Foreskin fibroblast (primary cell): ENCODE measurements at places on chromosomes 2 and 18.

DNA sequence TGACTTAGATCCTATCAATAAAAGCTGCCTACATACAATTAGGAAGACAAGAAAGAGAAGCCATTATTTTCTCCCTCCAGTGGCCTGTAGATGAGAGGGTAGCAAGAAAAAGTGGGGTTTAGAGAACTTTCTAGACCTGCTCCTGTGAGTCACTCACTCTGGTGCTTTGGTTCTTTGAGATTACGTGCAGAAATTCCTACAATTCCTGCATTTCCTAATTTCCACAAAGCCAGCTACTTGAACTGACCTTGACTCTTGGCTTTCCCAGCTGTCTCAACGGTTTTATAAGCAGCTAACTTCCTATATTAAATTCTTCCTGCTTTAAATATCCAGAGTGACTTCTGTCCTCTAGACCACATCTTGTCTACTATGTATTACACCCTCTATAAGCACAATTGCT, 899.5 kb upstream of the KLHL29 start:
- DNase-seq: no peak

- DNase-seq: no peak
These were observed 125.8 kb downstream of the NUP35 start for GRCh38 chr2:183250061-183250460.

GRCh38 chr2:230861552-230862255, 3.0 kb upstream of the ITM2C start:
- no peak for DNase-seq

- DNase-seq: peak; percentile 37
These were observed 26.9 kb downstream of the C18orf63 start for GRCh38 chr18:74342416-74343043.

DNA sequence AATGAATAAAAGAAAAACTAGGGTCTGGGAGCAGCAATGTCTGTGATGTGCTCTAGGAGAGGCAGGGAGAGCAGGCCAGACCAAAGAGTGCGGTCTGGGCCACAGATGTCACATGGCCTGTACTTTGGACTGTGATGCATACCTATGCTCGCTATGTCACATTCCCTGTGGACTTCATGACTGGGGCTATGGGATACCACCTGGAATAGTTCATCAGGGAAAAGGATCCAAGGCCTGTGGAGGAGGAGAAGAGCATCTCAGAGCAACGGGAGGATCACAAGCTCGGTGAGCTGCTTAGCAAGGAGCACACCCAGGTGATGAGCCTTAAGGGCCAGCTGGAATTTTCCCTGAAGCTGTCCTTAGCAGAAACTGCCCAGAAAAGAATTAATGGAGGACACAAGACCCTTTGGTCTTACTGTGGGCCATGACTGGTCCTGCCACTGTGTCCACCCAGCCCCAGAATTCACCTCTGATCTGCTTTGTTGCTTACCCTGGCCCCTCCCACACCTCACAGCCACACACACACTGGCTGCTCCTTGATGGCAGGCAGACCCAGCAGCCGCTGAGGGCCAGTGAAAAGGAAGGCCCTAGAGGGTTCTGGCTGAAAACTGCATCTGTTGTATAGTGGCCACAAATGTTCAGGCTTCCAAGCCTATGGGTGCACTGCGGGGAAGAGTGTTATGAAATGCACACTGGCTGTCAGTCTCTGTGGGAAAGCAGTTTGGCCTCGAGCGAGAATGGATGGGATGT, 25.3 kb upstream of the GCC2 start:
- DNase-seq: no peak

- no peak for DNase-seq
These were observed 19.0 kb upstream of the FEZ2 start for GRCh38 chr2:36616947-36617346.

DNA sequence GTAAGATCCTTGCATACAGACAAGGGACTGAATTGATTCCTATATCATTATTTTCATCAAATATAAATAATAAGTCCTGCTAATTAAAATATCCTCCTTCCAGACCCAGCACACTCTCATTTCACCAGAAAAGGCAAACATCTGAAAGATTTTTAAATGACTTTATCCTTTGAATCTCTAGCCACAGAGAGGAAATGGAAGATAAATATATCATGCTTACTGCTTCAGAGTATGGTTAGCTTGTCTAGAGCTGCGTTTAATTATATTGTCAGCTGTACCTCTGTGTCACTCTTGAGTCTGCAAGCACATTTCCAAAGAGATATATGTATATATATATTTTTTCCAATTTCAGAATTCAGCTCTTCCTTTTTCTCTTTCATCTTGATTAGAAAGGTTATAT, 232.7 kb downstream of the TRIB2 start:
- no peak for DNase-seq

- no peak for DNase-seq
These were observed 115.0 kb downstream of the CERS6 start for GRCh38 chr2:168571061-168571460.

GRCh38 chr18:22935431-22935830, 2.3 kb downstream of the RBBP8 start:
- no peak for DNase-seq

GRCh38 chr18:47593744-47594472, 336.6 kb downstream of the SMAD2 start:
- DNase-seq: no peak

GRCh38 chr2:159091976-159092375, 123.5 kb downstream of the TANC1 start:
- no peak for DNase-seq

- DNase-seq: no peak
These were observed 27.4 kb downstream of the MARCHF4 start for GRCh38 chr2:216344950-216345300.

GRCh38 chr2:148552675-148553331, 91.7 kb upstream of the EPC2 start:
- DNase-seq: no peak

DNA sequence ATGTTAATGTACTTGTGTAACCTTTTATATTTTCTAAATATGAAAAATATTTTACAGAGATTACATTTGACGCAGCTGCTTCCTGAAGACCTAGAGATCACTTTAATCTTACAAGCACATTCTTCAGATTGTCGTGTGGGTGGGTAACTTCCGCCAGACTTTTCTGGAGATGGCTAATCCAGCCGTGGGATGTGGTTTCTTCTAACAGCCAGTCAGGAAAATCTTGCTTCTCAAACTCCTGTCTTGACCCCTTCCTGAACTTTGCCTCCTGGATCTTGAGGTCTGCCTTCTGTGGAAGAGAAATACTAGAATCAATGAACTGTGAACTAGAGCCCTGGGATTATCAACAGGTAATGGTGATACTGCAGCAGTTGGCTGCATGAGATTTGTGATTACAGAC, 401.6 kb upstream of the TNP1 start:
- DNase-seq: no peak

GRCh38 chr18:31677592-31677991, 6.8 kb downstream of the B4GALT6 start:
- no peak for DNase-seq

GRCh38 chr2:234300391-234300925, 196.4 kb downstream of the ARL4C start:
- DNase-seq: no peak

DNA sequence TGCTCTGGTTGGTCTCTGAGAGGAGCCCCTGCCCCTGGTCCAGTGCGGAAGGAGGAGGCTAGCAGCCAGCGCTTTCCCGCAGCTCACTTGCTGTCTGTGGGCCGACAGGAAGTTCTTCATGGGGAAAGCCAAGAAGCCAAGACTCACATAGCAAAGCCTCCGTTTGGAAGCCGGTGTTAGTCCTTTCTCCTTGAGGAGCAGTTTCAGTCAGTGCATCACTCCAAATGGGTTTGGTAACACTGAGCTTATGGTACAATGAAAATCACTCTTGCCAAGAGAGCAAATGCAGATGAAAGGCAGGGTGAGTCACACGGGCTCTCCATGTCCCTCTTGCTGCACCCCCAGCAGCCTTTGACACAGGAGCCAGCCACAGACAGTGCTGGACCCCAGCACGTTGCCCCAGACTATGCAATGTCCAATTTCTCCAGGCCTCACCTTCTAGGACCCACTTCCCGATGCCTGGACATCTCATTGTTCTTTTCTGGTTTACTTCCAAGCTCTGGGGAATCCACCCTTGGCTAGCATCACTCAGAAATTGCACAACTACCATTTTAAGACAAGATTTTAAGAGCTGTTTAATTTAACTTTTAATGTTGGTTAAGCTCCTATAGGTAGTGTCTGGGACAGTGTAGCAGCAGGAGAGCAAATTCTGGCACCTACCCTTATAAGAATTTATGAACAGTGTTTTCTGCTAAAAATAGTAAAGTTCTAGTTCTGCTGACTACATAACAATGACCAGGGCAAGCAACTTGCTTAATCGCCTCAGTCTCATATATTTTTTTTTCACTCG, 174.9 kb downstream of the ASB1 start:
- DNase-seq: peak; percentile 75

GRCh38 chr2:101435001-101435862, 39.7 kb downstream of the RFX8 start:
- DNase-seq: peak; percentile 59

GRCh38 chr2:148194882-148195281, 174.0 kb downstream of the MBD5 start:
- DNase-seq: no peak

DNA sequence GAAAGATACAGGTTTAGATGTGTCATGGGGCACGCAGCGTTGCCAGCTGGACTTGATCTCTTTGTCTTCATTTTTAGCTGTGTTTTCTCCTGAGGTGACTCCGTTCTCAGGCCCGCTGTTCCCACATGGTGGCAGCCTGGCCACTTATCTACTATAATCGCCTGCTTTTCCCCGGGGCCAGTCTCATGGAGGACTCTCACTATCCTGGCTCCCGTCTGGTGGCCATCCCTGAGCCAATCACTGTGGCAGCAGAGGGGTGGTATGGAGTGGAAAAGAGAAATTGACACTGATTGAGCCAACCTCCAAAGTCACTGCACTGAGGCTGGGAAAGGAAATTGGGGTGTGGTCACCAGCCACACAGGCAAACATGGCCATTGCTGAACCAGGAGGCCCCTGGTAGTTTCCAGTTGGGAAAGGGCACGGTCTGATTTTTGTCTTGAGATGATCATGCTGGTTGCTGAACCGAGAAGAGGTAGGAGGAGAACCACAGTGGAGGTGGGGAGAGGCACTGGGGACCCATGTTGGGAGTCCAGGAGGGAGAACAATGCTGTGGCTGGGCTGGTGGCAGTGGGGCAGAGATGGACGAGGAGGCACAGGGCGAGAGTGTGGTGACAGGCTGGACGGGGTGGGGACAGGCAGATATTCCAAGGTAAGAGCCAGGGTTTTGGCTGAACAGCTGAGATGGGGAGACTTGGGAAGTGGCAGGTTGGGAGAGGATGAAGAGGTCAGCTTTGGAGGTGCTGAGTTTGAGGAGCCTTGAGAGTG, 45.6 kb downstream of the KCNIP3 start:
- no peak for DNase-seq

- DNase-seq: no peak
These were observed 1162.5 kb upstream of the LRRTM1 start for GRCh38 chr2:81467096-81467495.
